ENCODE measurements at places on chromosomes 4 and X.

- no peak for DNase-seq
These were observed 47.2 kb upstream of the PPP1R2C start for GRCh38 chrX:42825201-42825600.

GRCh38 chrX:1292575-1293290 lies 24.1 kb downstream of the CSF2RA start:
- no peak for DNase-seq

DNA sequence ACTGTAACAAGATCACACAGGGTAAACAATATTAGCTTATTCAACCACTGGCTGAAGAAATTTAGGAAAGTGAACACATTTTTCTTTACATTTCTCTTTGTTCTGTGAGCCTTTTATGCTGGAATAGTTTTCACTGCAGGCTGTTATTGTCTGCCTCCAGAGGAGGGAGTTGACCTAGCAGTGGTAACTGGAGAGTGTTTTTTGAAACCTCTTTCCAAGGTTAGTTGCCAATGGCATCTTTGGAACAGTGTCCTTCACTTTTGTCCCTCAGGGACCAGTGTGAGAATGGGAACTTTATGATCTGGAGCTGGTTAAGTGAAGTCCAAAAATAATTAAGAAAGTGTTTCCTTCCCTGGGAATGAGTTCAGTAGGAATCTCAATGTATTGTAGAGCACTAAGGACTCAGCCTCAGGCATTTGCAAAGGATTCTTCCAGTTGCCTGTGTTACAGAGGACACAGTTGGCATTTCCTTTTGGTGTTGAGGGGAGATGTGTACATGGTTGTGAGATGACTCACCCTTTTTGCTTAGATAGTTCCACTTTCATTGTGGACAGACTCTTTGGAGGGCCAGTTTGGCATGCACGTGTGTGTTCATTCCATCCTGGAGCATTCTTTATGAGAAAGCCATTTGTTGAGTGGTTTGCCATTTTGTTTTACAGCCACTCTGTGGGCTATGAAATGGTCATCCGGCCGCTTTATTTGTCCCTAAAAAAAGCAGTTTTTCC lies 61.3 kb downstream of the AR start:
- DNase-seq = no peak

DNA sequence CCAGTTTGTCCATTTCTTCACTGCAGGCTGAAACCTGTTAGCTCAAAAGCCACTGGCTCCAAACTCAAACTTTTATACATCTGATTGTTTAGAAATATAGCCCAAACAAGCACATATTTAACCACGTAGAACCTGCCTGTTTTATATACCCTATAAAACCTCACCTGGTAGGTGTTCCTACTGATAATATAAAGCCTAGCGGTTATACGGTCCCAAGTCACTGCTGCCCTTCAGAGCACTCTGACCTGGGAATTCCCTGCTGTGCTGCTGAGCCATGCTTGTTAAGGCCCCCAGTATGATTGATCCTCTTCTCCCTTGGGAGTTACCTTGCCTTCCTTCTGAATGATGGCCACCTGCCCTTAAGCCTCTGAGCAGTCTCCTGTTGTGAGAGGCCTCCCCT lies 432.8 kb upstream of the LCORL start:
- no peak for DNase-seq

- no peak for DNase-seq
These were observed 231.3 kb upstream of the PITX2 start for GRCh38 chr4:110854021-110854678.

DNA sequence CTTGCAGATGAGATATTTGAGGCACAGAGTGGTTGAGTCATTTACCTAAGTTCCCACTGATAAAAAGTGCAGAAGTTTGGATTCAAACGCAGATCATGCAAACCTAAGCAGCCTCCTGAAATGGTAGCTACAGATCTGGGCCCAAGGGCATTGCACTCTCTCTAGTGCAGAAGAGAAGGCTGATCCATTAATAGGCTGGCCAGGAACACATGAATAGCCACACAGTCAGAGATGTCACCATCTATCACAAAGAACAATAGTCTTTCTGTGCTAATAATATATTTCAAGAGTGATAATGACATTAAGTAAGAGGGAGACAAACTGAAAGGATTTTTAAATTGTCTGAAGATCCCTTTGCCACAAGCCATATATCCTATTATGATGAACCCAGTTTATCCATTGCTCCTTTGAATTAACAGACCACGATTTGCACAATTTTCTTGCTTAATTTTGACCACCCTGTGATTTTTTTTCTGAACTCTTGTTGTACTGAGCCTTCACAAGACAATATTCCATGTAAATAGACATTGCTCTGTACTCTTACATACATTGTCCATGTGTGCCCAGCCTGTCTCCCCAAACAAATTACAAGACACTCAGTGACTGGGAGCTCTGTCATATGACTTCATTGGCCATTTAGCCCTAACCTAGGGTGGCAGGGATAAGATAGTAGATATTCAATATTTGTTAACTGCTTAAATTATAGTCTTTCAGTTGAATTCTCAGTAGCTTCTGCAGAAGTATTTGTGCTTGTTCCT lies 112.4 kb upstream of the RBPJ start:
- DNase-seq = no peak

GRCh38 chr4:58061967-58062366 lies 951.8 kb upstream of the IGFBP7 start:
- no peak for DNase-seq

DNA sequence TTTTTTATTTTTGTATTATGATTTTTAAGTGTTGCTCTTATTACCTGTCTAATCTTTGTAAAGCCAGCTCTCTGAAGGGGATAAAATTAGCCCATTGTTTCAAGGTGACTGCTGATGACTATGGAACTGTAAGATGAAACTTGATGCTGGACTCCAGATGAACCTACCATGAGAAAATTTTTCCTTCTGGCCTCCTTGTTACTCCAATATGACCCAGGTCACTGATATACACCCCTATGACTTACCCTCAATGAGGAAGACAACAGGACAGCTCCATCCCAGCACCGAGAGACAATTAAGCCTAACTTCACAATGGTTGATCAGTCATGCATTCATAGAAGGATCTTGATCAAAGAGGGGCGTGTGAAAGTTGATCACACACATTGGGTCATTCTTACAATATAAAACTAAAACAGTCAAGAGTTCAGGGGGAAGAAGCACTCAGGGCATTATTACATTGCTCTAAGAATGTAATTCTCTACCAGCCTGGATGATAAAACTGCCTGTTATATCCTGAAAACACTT lies 230.8 kb upstream of the AGTR2 start:
- no peak for DNase-seq

- peak; percentile 55 for DNase-seq
These were observed 186.6 kb upstream of the LEF1 start for GRCh38 chr4:108355186-108355901.

- DNase-seq = no peak
These were observed 42.6 kb downstream of the TMEM165 start for GRCh38 chr4:55438314-55438713.

DNA sequence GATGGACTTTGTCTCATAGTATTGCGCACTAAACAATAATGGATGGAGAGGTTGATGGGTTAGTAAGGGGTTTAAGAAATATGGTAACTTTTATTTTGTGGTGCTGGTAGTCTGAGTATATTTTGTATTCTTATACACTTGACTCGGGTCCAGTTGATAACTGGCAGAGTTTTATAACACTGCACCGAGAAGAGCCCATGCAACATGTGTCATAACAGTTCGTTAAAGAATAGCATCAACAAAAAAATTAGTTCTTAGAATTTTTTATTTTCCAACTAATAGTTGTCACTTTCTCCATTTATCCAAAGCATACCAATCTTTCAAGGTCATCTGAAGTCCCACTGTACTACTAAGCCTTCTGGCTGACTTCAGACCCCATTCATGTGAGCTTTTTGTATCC lies 175.1 kb downstream of the SOWAHB start:
- DNase-seq = no peak

GRCh38 chr4:132642016-132642817 lies 506.9 kb upstream of the PCDH10 start:
- DNase-seq = no peak

DNA sequence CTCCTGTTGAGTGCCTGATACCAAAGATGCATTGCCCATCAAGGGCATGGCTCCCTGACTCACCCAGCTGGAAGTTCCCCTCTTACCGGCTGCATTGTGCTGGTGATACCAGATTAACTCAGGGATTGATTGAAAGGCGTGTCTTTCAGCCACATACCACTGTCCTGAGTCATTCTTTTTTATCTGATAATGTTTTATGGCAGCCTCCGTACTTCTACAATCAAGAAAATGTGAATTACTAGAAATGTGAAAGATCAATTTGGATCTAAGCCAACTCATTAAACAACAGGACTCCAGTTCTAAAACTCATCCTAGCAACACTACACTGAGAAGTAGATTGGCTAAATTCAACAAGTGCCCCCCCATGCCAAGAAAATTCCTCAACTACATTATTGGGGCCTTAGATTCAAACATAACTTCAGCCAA lies 40.0 kb downstream of the TXK start:
- DNase-seq = no peak

- DNase-seq = no peak
These were observed 59.8 kb upstream of the RPL34 start for GRCh38 chr4:108560616-108561015.

DNA sequence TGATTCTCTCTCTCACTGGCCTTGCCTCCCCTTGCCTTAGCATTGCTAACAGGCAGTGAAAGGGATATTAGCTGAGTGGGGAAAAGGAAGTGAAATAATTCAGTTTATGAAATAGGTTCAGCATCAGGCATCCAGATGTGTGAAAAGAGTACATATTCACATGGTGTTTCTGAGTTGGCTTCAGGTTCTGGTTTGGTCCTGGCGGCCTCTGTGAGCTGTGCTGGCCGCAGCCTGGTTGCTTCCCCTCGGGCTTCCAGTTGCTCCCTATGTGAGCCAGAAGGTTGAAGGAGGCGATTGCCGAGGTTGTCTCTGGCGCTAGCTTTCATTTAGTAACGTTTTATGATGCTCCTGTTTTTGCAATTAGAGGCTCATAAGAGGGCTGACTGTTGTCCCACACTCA lies 99.1 kb upstream of the TLR2 start:
- no peak for DNase-seq

DNA sequence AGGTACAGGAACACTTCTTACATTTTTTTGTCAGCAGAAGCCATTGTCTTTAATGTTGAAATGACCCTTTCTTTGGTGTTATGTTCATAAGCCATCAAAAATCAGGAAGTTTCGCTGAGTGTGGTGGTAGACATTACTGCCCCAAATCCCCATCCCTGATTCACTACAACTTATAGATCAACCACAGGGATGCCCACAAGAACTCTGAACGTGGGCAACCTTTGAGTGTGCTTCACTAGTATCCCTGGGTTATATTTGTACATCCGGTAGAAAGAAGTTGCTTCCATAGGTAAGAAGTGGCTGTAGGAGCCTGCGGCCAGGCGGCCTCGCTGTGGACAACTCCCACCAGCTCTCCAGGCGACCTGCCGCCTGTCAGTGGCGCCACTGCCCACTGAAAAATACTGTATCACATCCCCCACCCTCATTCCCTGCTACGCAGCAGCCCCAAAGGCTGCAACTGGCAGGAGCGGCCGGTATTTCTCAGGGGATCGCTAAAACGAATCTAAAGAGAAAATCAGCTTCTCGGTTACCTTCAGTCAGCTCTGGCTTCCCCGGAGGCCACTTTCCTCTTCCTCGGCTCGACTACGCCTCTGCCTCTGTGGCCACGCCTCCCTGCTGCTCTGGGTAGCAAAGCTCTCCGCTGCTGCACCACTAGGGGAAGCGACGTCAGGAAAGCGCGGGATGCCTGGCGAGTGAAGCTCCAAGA lies 13.9 kb upstream of the ETDC start:
- peak; percentile 60 for DNase-seq

DNA sequence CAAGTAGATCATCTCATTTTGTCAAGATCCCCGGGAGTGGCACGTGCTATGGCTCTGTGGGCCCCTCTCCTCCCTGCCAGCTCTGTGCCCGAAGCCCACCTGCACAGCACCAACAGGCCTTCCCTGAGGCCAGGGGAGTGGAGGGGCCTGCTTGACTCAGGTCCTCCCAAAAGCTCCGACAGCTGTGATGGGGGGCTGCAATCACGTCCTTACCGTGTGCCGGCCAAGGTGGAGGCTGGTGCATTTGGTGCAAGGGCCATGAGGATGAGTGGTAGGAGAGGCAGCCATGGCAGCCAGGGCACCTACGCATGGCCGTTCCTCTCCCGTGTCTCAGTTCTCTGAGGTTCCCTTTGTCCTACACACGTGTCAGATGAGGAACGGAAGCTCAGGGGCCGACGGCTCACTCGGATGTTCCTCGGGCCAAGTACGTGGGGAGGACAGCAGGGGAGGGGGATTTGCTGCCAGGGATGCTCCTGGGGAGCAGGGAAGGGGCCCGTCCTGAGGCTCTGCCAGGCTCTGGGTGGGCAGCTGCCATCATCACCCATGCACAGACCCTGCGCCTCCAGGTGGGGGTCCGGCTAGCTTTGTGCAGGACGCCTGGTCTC lies 95.8 kb downstream of the HMX1 start:
- DNase-seq = no peak

DNA sequence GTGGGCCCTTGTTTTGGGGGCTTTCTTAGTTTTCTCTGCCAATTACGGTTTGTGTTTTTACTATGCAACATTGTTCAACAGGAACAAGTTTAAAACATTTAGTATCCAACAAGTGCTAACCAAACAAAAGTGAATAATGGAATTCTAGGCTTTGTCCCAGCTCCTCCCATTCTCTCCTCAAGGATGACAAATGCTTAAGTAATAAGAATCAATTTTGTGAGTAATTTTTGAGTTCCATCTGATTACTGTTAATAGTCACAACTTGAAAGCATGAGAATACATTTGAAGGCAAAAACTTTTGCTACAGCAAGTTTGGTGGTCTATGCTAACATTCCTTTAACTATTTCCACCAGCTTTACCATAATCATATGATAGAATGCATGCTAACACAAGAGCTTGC lies 78.1 kb upstream of the HPGD start:
- no peak for DNase-seq

DNA sequence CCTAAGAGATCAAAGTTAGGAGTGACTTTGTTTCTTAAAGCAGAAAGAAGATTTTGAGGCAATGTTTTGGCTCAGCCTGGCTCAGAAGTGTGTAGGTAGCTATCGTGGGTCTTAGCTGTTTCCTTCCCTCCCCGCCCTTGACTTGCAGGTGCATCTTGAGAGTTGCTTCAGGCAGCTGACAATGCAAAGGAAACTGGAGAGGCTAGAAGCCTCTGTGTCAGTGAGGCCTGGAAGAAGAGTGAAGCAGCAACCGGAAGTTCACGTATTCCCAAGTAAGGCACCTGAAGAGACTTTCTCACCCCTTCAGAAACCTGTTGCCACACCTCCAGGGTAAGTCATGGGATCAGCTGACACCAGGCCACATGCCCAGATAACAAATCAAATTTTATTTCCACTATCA lies 10.6 kb upstream of the XKRX start:
- no peak for DNase-seq

- DNase-seq = no peak
These were observed 72.4 kb upstream of the MSANTD1 start for GRCh38 chr4:3176367-3177229.

DNA sequence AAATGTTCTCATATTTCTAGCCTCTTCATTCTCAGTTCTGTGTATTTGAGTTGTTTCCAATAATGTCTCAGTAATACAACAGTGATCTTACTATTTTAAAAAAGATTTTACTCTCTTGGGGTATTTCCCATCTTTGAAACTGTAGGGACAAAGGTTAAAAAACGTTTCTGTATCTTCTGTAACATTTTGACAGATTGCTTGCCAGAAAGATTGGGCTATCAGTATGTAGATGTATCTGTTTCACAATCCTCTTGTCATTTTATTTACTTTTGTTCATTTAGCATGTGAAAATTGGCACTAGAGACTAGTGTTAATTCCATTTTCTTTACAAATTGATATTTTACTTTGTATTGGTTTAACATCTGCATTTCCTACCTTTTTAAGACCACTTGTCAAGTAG lies 6.2 kb upstream of the CXCL9 start:
- no peak for DNase-seq
